ENCODE measurements at places on chromosomes 1 and 21. TPM values are rescaled to one million over a fixed set of nuclear protein-coding genes. Genes with fewer than 3 reads are reported as not detected.

Gene ITGB2
- 1,452 TPM for polyA plus RNA-seq

DNA sequence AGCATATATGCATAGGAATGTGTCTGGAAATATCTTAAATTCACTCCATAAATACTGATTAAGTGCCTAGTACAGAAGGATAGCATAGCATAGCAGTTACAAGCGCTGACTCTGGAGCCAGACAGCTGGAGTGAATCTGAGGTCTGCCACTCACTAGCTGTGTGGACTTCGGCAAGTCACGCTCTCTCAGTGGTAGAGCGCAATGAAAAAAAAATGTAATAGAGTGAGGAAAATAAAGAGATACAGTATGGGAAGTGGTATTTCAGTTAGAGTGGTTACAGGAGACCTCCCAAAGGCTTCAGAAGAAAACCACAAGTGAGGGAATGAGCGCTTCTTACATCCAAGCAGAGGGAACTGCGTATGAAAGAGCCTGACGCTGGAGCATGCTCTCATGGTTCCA, 338.9 kb upstream of the PRMT6 start:
- H3K36me3 ChIP-seq = no peaks in the 10 kb centered on the region
- no peak overlapping the region for H3K27ac ChIP-seq
- H3K4me1 ChIP-seq = no peaks in the 10 kb centered on the region
- no peak overlapping the region for H3K4me3 ChIP-seq
- no peak for DNase-seq

Gene C2CD4D
- polyA plus RNA-seq = 0.52 TPM

GRCh38 chr1:208437401-208437800, 193.2 kb upstream of the PLXNA2 start:
- H3K27me3 ChIP-seq = no peaks in the 10 kb centered on the region
- DNase-seq = no peak
- no peak overlapping the region for H3K27ac ChIP-seq
- H3K4me3 ChIP-seq = no peak overlapping the region

- no peak for DNase-seq
- no peaks in the 10 kb centered on the region for H3K36me3 ChIP-seq
- H3K4me1 ChIP-seq = no peaks in the 10 kb centered on the region
- H3K4me3 ChIP-seq = no peak overlapping the region
Measured at GRCh38 chr1:22625262-22625925, 11.0 kb upstream of the C1QA start.

DNA sequence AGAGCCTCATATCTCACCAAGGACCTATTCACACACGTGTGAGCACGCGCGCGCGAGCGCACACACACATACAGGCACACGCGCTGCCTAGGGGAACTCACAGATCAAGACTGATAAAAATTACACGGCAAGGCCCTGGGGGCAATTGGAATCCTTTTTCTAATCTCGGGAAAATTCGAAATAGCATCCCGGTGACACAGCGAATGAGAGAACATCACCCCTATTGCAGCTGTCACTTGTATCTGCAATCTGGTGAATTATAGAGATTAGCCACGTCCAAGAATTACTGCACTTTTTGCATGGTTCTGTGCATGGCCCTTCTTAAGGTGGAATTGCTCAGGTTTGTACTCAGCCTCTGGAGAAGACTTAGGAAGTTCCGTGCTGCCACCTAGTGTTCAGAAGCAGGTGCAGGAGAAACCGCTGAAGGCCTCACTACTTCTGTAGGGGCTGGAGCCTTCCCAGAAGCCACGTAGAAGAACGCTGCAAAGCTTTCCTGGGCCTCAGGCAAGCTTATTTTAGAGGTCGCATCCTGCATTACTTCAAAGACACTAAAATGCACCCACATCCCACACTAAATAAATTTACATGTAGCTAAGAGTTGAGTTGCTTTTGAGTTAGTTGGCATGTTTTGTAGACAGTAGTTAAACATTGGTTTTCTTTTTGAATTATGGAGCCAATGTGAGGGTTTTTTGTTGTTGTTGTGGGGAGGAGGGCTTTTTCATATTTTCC, 229.2 kb upstream of the CAMK1G start:
- H3K27ac ChIP-seq = no peak overlapping the region
- peaks cover 2% of the 10 kb centered on the region for H3K27me3 ChIP-seq
- no peaks in the 10 kb centered on the region for H3K4me1 ChIP-seq

All from immature natural killer cell (primary cell).